ENCODE measurements at places on chromosomes 11 and 22.

DNA sequence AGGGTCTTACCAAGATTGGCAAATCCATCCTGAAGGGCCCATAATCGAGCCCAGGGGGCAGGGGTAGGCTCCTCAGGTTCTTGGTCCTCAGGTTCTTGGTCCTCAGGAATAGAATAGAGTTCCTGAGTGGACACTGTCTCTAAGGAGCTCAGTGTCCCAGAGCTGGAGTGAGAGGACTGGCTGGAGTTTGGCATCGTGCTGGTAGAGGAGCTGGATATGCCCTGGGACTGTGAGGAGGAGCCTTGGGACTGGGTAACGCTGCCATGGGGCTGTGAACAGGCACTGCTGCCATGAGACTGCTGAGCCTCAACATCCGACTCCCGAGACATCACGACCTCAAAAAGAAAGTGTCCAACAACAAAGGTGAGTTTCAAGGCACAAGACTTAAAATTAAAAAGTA is 7.2 kb downstream of the CHEK2 start:
- DNase-seq: no peak

- DNase-seq: no peak
These were observed 68.7 kb upstream of the WNT7B start for GRCh38 chr22:46045459-46046298.

DNA sequence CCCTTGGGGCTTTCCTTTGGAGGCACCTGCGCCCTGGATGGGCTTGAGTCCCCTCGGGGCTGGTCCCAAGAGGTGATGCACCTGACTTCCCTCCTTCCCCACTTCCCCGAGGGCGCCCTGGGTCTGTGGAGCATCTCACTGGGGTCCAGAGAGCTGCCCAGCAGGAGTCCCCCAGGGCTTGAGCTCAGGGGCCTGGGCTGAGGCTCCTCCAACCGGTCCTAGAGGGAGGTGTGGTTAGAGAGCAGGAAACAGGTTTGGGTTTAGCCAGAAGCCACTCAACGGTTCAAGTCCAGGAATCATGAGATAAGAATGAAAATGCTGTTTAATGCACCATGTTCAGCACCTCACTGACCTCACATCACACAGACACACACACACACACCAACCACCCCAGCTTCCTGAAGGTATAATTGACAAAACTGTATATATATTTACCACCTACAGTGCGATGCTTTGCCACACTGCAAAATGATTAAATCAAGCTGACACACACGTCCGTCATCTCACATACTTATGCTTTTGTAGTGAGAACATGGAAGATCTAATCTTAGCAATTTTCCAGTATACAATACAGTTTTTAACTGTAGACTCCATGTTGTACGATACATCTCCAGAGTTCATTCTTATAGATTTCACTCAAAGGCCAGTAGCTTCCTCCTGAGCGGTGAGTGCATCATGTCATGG is 628 bp upstream of the IGLL1 start:
- DNase-seq: no peak

- DNase-seq: no peak
These were observed 1.0 kb upstream of the DRD4 start for GRCh38 chr11:635945-636510.

DNA sequence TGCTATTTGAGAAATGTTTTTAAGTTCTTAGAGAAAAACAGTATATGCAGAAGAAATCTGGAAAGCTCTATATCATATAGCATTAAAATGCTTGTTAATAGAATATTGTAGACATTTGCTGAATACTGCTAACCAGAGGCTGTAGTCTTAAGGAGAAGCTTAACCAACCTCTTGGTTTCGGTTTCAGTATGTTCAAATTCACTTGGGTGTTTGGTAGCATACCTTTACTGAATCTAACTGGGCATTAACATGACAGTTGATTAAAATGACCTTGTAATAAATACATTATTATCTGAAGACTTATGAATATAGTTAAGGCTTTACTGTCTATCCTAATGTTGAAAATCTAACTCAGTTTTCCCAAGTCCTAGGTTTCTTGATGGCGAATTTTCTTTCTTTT is 5.4 kb downstream of the PCF11 start:
- no peak for DNase-seq
